ENCODE measurements at places on chromosomes 3 and 15.

DNA sequence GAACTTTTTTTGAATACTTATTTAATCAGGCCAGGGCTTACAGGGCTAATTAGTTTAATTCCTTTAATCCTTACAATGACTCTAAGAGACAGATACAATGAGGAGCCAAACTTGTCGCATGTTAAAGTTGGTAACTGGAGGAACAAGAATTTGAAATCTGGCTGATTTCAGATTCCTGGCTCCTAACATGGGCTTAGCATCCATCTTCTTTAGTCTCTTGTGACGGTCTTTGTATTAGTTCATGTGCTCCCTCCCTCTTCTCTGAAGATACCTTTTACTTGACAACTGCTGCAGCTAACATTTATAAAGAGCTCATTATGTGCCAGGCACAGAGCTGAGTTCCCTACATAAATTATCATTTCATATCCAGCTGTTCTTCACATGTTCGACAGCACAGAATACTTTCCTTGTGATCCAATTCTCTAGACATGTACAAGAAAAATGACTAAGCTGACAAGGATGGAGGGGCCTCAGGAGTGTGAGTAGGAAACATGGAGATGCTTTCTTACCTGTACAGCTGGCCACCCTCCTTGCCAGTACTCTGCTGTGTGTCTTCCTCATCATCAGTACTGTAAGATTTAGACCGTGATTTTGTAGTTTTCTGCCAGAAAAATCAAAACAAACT is 206.8 kb upstream of the STRIT1 start:
- DNase-seq = no peak

- DNase-seq = no peak
Measured at GRCh38 chr15:73727330-73727976, 25.7 kb downstream of the INSYN1 start.

- no peak for DNase-seq
Measured at GRCh38 chr3:151880416-151880690, 6.9 kb downstream of the SUCNR1 start.

DNA sequence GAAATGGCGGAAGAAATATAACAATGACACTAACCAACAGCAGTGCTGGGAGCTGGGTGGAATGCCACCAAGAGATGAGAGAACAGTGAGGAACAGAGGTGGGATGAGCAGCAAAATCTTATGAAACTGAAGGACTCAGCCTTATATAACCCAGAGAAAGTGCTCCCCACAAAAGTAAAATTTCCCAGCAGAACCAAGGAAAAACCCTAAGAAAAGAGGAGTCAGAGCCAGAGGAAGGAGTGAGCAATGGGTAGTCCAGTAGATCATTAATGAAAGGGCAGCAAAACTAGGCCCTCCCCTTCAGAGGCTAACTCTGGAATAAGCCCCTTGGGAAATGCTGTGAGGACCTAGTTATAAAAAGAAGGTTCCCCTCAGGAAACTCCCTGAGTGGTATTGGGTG is 24.7 kb upstream of the UBE2E1 start:
- no peak for DNase-seq

Data from activated gamma-delta T cell treated with anti-CD3 and anti-CD28 coated beads, Interleukin-2, amount 50 U/mL, for 16 hours (primary cell).